ENCODE measurements at places on chromosomes 4 and X.

GRCh38 chr4:101031971-101032370 is 315.4 kb downstream of the PPP3CA start:
- DNase-seq, result peak; percentile 94

DNA sequence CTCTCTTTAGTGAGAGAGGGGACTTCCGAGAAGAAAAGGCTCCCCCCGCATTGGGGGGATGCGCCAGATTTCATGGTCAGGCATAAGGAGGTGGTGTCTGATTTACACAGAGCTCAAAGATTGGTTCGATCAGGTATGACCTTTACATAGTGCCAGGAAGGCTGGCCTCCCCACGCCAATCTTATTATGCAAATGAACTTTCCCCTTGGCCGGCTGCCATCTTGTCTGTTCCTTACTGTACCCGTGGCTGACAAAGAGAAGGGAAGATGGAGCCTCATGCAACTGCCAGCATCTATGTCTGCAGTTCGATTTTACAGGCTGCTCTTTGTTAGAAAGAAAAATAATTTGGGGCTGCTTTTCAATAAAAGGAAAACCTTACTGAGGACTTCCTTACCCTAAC is 197.2 kb downstream of the GPM6A start:
- DNase-seq, result no peak

DNA sequence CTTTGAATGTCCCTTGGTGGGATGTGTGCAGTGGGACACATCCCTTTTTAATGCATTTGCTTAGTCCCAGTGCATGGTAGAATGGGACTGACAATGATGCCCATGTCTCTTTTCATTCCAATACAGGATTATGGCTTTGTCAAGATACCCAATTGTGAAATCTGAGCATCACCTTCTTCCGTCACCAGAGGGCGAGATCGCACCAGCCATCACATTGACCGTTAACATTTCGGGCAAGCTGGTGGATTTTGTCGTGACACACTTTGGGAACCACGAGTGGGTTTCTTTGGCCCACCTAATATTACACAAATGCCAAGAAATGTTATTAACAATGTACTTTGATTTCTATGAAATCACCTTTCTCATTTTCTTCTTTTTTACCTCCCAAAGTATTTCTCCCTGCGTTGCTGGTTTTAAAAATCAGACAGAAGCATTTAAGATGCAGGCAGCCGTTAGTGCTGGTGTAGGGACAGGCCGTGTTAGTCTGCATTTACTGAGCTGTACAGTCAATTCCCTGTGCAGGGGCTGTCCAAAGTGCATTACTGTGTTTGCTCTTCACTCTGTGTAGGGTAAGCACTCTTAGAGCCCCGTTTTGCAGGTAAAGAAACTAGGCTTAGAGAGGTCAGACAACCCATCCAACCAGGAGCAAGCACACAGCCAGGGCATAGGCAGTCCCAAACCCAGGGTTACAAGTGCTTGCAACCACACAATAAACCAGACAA is 46.5 kb downstream of the CWH43 start:
- peak; percentile 59 for DNase-seq

DNA sequence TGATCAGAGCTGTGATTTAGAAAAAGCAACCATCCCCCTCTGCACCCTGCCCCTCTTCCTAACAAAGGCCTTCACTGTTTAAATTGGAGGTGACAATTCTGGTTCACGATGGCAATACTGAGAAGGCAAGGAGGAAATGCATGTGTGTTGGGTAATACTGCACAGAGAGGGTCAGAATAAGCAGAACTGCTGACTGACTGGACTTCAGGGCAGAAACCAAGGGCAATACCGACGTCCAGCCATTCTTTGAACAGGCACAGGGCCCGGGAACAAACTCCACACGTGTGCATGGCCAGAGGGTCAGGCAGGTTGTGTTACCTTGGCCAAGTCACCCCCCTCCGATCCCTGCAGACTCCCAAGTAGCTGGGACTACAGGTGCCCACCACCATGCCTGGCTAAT is 6.0 kb downstream of the ACSL1 start:
- DNase-seq, result no peak

- peak; percentile 40 for DNase-seq
Measured at GRCh38 chrX:120562569-120562926, 1.8 kb upstream of the CUL4B start.

GRCh38 chr4:185259719-185260118 is 50.3 kb downstream of the SNX25 start:
- no peak for DNase-seq

Measured in HAP-1 (cell line).